B cell (primary cell): ENCODE measurements at places on chromosomes 5 and 9. TPM values are rescaled to one million over a fixed set of nuclear protein-coding genes. Genes with fewer than 3 reads are reported as not detected.

COL5A1 gene
- total RNA-seq = not detected in 2 replicates

F2R gene
- total RNA-seq = 0.97 and 1.4 TPM in 2 replicates

DNA sequence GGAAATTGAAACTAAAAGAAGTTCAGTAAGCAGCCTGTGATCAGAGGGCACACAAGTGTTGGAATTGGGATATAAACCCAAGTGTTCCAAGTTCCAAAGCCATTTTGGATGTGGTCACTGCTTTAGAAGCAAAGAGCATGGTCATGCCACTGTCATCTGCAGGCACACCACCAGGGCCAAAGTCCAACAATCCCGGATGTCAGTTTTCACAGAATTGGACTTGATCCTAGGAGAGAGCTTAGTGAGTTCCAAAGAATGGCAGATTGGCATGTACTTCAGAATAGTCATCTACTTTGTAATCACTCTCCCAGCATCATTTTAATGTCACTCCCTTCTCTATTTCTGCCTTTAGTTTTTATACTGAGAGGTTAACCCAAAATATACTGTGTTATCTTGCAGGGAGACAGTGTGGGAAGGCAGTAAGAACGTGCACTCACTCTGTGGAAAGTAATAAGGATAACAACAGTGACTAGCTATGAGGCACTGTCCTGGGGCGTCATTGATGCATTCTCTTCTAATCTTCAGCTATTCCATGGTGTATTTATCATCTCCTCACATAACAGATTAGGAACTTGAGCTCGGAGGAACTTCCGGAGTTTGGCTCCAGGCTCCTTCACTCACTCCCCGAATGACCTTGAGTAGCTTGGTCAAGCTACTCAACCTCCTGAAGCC lies 388.0 kb downstream of the ACTL7B start:
- DNase-seq = no peak

- DNase-seq = no peak
These were observed 119.4 kb upstream of the ACTBL2 start for GRCh38 chr5:57601996-57602395.

DNA sequence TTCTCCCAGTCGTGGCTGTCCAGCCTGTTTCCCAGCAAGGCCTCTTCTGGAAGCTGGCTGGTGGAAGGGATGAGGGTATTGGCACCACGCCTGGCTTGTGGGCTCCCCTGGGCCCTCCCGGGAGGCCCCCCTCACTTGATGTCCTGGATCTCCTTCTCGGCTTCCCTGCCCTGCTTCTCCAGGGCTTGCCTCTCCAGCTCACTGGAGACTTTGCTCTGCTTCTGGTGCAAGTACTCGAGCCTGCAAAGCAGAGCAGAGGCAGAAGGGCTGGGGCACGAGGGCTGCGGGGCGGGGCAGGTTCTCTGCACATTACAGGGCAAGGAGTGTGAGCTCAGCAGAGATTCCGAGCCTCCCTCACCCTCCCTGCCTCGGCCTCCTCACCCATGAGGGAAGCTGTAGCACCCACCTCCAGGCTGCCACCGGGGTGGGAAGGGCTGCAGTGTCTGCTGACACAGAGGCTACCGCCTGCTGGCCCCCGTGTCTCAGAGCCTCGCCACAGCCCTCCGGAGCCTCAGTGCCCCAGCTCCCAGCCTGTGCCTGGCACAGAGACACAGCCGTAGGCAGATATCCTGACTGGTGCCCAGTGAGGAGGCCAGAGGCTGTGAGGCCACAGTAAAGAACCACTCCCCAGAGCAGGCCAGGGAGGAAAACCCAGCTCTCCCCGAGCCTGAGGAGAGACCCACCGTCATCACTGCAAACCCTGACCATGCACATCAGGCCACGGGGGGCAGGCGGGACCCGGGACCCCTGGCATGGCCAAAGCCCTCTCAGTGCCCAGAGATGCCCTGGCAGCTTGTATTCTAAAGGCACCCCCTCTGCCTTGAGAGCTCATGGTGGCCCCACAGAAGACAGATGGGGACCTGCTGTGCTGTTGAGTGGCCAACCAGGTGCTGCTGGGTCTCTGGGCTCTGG lies 7.2 kb downstream of the SNAPC4 start:
- no peak for DNase-seq

- no peak for DNase-seq
These were observed 25.7 kb downstream of the C9orf85 start for GRCh38 chr9:71937070-71937625.

GRCh38 chr9:135216236-135216635 lies 128.8 kb downstream of the OLFM1 start:
- no peak for DNase-seq

- DNase-seq = no peak
These were observed 407.1 kb upstream of the DMAC1 start for GRCh38 chr9:8206720-8207119.

DNA sequence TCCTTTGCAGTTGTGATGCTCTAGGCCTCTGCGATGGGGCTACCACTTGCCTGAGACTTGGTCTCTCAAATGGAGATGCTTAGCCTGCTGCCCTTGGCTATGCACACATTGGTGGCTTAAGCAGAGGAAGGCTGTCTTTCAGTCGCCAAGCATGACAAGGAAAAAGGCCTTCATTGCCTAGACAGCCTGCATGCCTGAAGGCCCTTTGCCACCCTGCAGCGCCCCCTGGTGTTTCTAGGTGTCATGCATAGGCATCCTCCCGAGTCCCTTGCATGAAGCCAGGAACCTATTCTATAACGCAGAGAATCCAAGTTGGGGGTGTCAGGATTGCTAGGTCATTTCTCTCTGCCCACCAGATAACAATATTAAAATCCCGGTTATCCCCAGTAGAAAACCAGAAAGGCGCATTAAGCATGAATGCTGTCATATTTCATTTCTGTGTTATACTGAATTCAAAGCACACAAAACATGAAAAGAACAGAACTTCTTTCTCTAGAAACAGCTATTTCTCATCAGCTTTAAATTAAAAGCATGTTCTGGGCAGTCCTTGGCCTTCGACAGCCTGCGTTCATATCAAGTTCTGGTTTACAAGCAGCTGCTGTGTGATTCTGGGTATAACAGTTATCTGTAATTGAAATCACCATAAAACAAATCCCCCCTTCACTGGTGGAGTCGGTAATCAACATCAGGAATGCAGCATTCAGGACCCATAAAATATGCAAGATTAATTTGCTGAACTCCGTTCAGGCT lies 59.7 kb upstream of the TRPC7 start:
- no peak for DNase-seq

- DNase-seq = no peak
These were observed 138.4 kb upstream of the ALDH1B1 start for GRCh38 chr9:38254151-38254550.

DNA sequence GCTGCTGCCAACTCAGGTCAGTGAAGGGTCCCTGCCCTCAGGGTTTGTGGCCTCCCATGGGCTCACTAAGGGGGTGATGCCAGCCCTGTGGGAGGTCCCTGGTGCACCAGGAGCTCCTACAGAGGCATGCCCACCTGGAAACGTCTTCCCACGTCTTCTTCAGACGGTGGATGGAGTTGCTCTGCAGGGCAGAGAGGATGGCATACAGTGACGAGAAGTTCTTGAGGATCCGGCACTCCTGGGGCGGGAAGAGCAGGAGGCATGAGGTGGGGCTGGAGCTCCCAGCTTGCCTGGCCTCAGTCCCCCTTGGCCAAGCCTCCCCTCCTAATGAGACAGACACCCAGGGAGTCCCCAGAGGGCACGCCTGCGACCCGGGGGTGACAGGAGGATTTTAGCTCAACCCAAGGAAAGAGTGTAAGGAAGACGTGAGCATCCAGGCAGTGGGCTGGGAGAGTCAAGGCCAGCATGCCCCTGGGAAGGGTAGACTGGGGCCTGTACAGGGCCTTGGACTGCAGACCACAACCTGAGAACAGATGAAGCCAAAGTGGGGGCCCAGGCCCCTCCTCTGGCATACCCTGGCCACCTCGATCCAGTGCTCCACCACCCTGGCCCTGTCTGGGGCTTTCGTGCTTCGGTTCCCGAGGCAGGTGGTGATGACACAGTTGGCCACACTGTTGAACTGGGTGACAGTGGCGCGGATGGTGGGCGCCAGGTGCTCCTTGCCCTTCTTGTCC lies 14.4 kb downstream of the RALGDS start:
- no peak for DNase-seq
